Activated T-cell treated with anti-CD3 and anti-CD28 coated beads, Interleukin-2, amount 50 U/mL, for 72 hours (primary cell): ENCODE measurements at places on chromosomes 12 and 14.

DNA sequence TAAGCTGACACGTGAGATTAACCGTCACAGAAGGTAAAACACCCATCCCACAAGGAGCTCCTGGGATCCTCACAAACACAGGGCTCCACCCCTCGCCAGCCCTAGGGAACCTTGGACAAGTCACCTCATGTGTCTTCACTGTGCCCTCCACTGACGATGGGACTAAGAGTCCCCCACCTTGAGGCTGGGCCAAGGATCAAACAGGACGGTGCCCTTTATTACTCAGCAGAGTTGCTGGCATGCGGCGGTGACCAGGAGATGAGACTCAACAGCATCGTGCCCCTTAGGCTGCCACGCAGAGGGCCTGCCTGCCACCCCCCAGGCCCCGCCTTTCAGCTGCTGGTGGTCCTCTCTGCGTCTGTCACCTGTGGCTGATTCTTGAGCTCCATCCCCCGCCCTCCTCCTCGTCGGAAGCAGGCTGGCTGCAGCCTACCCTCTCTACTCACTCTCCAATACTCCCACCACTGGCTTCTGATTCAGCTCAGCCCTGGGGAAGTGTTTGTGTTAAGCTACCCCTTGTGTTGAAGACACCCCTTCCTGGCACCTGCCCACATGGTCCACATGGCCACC lies 105.2 kb downstream of the DICER1 start:
- no peaks in the 10 kb centered on the region for H3K4me1 ChIP-seq
- peaks cover 15% of the 10 kb centered on the region for H3K27me3 ChIP-seq
- no peak overlapping the region for H3K4me3 ChIP-seq
- no peak overlapping the region for H3K27ac ChIP-seq
- no peaks in the 10 kb centered on the region for H3K36me3 ChIP-seq

- H3K36me3 ChIP-seq: no peaks in the 10 kb centered on the region
- no peaks in the 10 kb centered on the region for H3K27me3 ChIP-seq
- H3K4me1 ChIP-seq: no peaks in the 10 kb centered on the region
- no peak overlapping the region for H3K4me3 ChIP-seq
Measured at GRCh38 chr14:26738571-26738970, 140.7 kb upstream of the NOVA1 start.

GRCh38 chr12:12806784-12807516 lies 6.2 kb upstream of the DDX47 start:
- no peak for DNase-seq
- H3K27me3 ChIP-seq: no peaks in the 10 kb centered on the region
- peak overlapping the region; percentile 76 for H3K27ac ChIP-seq
- no peaks in the 10 kb centered on the region for H3K36me3 ChIP-seq
- peak overlapping the region; percentile 41 for H3K4me3 ChIP-seq

DNA sequence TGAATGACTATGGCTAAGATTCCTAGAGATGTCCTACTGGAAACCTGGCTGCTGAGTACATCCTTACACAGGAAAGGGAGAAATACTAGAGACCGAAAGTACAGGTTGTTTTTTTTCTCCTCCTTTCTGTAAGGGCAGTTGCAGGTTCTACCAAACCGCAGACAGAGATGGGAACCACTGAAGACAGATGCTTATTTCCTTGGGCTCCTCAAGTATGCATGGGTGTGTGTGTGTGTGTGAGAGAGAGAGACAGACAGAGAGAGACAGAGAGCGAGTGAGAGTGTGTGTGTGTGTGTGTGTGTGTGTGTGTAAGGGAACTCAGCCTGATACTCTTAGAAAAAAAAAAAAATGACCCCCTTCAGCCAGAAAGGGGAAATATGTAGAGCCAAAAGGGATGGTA lies 42.5 kb downstream of the MAP4K5 start:
- no peak overlapping the region for H3K27ac ChIP-seq
- H3K4me1 ChIP-seq: no peaks in the 10 kb centered on the region
- H3K27me3 ChIP-seq: no peaks in the 10 kb centered on the region
- H3K36me3 ChIP-seq: no peaks in the 10 kb centered on the region
- no peak overlapping the region for H3K4me3 ChIP-seq
- no peak for DNase-seq

DNA sequence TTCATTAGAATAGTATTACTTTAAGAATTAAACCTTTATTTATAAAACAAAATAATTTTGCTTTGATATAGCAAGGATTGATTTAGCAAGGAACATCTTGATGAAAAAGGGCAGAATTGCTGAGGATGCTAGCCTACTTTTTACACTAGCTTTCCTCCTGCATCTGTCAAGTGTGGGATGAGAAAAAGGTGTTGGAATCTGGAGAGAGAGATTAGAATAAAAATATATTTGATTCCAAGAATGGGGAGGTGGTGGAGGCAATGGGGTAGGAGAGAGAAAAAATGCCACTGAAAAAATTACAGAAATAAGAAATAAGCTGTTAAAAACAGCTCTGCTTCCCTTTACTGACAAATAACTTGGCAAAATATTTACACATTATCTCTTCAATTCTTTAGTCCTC lies 98.9 kb downstream of the NUMB start:
- H3K36me3 ChIP-seq: no peaks in the 10 kb centered on the region
- no peak overlapping the region for H3K27ac ChIP-seq
- no peak for DNase-seq
- H3K4me3 ChIP-seq: no peak overlapping the region
